ENCODE measurements at places on chromosomes 1 and 21.
A peak's percentile ranks its signal among the peaks of the same experiment; 100 is the strongest.

GRCh38 chr1:116785006-116785405, 30.8 kb downstream of the CD2 start:
- no peak for DNase-seq

- no peak for DNase-seq
Observed at GRCh38 chr1:245353915-245354775, 199.4 kb downstream of the KIF26B start.

GRCh38 chr1:111487133-111487532, 13.3 kb downstream of the C1orf162 start:
- no peak for DNase-seq

- DNase-seq, result no peak
Observed at GRCh38 chr1:173360487-173361063, 116.6 kb upstream of the PRDX6 start.

- DNase-seq, result no peak
Observed at GRCh38 chr1:91557826-91558225, 57.2 kb downstream of the CDC7 start.

DNA sequence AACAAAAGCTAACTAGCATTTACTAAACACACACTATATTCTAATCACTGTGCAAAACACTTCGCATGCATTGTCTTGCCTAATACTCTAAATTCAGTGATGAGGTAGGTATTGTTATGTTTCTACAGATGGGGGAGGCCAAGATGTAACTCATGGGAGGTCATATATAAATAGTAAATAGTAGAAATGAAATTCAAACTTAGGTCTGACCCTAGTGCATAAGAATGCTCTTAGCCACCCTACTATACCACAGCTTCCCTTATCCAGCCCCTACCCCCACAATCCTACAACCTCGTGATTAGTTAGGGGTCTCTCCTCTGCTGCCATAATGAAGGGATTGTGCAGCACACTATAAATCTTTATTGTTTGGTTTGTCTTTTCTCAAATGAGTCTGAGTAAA, 3.3 kb downstream of the PFDN2 start:
- DNase-seq, result no peak

DNA sequence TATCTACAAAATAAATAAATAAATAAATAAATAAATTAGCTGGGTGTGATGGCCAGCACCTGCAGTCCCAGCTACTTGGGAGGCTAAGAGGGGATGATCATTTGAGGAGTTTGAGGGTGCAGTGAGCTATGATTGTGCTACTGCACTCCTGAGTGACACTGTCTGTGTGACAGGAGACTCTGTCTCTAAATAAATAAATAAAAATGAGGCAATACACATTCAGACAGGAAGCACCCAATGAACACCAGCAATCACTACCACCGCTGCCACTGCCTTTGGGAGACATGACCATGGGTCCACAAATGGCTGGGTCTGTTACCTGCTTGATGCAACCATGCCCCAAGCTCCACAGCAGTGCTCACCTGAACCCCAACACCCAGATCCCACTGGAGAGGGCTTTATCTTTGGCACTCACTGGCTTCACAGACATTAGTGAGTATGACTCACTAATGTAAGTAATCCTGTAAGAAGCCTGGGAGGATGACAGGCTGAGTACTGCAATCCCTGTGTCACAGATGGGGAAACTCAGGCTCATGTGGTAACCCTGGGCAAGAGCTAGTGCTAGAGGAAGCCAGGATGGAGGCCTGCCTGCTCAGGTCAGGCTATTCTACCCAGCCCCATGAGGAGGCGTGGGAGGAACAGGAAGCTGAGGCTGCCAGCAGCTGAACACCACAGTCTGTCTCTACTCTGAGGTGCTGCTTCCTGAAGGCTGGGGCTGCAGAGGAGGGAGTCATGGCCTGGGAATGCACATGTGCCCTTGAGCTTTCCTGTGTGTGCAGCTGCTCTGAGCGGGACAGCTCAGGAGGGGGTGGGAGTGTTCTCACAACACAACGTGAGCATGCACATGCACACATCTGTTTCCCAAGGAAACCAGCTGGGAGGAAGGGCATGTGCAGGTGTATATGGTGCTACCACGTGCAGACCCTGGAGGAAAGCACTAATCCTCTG, 43.0 kb downstream of the SLC9A1 start:
- DNase-seq, result peak; percentile 80
